ENCODE measurements at places on chromosomes 6 and 20.

GRCh38 chr20:62734881-62735280, 26.2 kb downstream of the NTSR1 start:
- no peak for DNase-seq

- no peak for DNase-seq
Observed at GRCh38 chr6:163381118-163381756, 33.3 kb upstream of the QKI start.

DNA sequence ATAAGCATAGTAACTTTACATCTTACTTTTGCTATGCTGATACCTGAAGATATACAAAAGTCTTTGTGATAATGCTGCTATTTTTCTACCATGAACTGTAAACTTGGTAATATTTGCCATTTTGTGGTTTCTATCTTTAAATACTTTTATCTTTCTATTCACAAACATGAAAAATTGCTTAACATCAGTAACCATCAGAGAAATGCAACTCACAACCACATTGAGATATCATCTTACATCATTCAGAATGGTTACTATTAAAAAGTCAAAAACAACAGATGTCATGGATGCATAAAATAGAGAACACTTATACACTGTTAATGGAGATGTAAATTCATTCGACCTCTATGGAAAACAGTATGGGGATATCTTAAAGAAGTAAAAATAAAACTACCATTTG, 112.0 kb downstream of the TRDN start:
- no peak for DNase-seq

GRCh38 chr6:155100591-155100990, 105.5 kb downstream of the TIAM2 start:
- no peak for DNase-seq

DNA sequence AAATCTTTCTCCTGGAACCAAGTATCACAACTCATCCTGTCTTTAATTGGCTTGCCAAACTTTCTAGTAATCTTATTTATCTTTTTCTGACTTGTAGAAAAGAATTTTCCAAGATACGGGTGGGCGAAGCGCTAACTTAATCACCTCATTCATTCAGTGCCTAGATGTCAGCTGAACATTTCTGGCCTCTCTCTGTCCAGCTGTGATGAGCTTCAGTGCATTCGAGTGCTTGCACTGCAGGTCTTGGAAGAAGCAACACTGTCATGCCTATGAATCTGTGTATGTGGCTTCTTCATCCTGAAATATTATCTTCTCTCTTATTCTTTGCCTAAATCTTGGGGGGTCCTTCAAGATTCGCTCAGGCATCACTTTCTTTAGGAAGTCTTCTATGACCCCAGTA, 16.3 kb upstream of the ENPP1 start:
- no peak for DNase-seq

DNA sequence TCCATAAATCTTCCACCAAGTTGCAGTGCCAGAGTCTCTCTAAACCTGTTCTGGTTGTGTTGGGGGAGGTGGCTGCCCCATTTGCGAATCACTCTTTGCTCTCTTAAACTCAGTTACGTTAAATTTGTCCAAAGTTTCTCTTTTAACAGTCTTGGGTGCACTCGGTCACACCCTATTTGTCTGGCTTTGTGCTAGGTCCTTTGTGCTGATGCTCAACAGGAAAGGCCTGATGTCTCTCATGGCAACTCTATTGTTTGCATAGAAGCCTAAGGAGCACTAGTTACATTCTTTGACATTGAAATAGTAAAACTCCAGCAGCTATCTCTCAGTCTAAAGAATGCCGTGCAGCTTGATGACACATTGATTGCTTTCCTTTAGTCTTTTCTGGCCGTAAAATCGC, 105.1 kb downstream of the TRMT11 start:
- no peak for DNase-seq

All from T-helper 2 cell (primary cell).